Effector CD4-positive, alpha-beta T cell (primary cell): ENCODE measurements at places on chromosomes 2 and 18.

DNA sequence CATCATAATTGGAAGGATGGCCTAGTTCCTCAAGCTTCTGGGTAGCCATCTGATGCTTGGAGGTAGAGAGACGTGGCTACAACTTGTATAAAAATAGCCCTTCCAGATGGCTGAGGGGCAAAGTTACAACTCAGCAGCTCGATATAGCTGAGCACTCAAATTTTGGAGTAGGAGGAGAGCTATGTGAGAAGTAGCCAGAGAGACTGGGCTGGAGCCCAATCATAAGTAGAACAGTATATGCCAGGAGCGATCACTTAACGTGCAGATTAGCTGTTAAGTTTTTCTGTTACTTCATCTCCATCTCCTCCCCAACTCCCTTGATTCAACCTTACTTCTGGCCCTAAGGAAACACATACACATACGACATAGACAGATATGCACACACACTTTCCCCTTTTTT, 28.8 kb downstream of the CNRIP1 start:
- DNase-seq = no peak

DNA sequence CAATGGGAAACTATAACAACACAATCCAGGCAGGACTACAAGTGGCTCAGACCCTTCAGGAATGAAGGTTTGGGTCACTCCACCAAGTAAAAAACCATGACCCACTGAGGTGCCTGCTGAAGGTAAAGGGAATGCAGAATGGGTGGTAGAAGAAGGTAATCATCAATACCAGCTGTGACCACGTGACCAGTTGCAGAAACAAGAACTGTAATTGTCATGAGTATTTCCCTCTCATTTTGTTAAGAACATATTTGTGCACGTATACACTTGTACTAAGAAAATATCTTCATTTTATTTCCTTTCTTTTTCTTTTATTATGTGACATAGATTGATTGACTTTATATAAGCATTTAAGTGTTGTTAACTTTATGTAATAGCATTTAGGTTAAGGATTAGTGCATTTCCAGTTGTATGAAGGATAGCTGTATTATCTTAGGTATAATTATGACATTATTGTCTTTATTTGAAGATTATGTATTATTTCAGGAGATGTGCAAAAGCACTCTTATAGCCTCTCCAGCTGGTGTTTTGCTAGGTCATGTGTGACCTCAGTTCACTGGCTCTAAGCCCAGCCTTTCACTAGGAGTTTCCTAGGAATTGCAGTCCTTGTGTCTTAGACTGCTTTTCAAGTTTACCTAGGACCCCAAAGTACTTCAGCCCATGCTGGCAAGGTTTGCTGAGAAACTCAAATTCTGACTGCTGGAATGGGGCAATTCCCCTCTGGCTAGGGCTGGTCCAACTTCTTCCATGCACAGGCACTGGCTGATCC, 125.7 kb upstream of the DPP10 start:
- no peak for DNase-seq

- DNase-seq = no peak
Observed at GRCh38 chr2:70979180-70979488, 704 bp downstream of the ANKRD53 start.

DNA sequence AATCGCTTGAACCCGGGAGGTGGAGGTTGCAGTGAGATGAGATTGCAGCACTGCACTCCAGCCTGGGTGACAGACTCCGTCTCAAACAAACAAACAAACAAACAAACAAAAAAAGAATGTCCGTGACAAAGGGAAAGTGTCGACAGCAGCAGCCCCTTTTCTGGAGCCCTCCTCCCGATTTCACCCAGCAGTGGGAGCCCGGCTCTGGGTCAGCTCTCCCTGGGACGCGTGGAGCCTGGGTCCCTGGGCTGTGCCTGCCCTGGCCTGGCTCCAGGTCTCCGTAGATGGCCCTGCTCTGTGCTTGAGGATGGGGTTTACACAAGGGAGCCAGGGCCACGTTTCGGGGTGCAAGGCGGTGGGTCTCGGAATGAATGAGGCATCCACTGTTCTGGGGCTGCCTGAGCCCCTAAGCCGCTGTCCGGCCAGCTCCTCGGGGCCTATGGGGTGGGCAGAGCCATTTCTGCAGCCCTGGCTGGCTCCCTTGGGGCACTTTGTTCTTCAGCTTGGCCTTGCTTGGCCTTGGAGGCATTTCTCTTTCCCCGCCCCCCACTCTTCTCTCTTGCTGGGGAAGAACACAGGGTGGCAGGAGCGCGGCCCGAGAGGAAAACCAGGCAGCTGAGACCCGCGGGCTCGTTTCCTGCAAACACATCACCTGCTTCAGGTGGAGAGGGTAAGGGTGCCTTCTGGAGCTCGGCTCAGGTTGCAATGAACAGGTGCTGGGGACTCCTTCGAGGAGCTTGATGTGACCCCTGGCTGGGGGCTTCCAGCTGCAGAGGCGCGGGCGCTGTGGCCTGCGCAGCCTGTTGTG, 29.1 kb downstream of the RTP5 start:
- DNase-seq = no peak

DNA sequence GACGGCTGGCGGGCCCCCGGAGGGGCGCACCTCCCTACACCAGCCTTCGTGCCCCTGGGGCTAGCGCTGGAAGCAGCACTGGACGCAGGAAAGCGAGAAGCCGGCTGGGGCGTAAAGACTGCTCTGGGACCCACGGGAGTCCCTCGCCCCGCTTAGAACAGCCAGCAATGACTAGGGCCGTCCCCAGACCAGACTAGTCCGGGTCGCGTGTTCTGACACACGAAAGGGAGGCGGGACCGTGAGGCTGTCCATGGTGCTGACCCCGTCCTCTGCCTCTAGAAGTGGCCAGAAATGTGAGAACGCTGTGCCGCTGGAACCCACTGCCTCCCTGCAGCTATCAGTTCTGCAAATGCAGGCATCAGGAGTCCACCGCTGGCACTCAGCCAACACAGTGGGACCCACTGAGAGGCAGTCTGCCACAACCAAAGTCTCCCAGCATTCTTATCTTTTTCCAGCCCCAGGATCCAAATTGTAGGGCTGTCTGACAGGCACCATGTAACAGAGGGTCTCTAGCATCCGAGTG, at the start of gene UCN:
TSS of gene UCN (minus strand) at position 87 of the 523 bp plus-strand sequence. CDS start 550 bp downstream, outside the sequence.
- DNase-seq = no peak

DNA sequence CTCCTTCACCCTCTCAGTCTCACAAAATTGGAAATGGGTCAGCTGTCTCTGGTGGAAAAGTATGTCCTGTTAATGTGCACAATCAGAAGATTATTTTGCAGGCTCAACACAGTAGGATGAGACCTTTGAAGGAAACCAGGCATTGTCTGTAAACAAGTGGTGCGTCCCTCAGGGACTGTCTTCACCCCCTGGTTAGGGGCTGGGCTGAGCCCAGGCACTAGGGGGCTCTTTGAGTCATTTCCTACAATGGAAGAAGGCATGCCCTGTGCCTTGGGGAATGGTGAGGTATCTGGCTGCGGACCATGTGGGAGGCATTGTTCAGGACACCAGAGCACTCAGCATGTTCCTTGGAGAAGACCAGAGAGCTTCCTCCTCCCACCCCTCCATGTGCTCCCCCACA, 26.8 kb downstream of the PKDCC start:
- no peak for DNase-seq

- no peak for DNase-seq
Observed at GRCh38 chr2:104539649-104540048, 314.3 kb upstream of the POU3F3 start.

DNA sequence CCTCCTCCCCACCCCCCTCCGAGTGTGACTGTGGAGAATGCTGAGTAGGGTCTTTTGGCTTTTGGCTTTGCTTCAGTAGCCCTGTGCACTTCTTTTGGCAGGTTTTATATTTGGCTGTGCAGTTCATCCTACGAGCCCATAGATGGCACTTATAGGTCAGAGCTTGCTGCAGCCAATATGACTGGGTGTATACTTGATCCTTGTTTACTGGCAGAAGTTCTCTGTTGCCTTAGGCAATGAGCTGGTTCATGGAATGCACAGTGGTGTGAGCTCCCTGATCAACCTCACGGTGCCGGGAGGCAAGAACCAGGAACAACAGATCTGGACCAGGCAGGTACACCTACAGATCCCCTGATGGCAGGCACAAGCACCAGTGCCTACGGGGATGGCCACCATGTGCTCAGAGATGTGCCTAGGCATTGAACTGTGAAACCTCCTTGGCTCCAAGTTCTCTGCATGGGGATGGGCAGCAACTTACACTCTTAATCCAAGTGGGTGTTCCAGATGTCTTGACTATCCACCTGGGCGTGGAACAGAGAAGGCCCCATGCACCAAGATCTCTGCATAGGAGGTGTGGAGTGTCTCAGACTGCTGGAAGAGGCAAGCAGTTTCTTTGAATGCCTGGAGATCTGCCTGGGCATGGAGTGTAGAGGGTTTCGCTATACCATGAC, 190.4 kb downstream of the KIAA1328 start:
- DNase-seq = no peak

- DNase-seq = no peak
Observed at GRCh38 chr2:8015848-8016600, 665.8 kb upstream of the ID2 start.

DNA sequence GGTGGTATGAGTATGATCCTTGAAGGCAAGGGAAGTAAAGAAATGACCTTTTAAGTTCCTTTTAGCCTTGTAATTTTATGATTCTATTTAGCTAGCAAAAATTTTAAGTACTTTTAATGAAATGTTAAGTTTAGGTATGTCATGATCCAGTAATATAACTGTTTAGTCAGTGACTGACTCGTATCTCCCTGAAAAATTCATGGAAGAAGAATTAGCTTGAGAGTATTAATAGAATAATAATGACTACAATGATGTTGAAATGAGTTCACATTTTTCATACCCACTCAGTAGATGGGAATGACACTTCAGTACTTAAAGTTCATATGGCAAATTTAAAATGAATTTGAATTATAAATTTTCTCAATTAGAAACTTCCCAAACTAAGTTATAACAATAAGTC, 14.6 kb downstream of the RAB3GAP1 start:
- DNase-seq = no peak

- no peak for DNase-seq
Observed at GRCh38 chr18:11089931-11090715, 59.2 kb downstream of the PIEZO2 start.

DNA sequence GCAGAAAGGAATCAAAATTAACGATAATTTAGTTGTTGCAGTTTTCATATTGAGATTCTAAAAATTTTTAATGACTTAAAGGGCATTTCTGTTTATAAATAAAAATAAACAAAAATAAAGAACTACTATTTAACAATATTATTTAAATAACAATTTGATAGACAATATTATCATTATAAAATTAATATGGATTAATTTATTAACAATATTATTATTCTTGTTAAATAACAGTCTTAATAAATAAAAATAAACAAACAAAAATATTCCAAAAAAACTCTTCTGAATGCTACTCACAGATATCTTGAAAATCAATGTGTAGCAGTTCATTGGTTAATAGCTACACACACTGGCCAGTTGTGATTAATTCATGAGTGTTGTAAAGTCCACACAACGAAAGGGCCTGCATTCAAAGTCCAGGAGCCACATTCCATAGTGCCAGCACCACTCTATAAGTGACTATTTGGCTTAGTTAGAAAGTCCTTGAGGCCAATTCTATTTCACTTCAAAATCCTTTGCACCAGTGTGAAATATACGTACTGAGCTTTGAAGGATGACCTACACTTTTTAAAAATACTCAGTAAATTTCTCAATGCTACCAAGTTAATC, 117.1 kb downstream of the ZNF521 start:
- DNase-seq = no peak

- no peak for DNase-seq
Observed at GRCh38 chr18:44900627-44901026, 219.9 kb downstream of the SETBP1 start.

DNA sequence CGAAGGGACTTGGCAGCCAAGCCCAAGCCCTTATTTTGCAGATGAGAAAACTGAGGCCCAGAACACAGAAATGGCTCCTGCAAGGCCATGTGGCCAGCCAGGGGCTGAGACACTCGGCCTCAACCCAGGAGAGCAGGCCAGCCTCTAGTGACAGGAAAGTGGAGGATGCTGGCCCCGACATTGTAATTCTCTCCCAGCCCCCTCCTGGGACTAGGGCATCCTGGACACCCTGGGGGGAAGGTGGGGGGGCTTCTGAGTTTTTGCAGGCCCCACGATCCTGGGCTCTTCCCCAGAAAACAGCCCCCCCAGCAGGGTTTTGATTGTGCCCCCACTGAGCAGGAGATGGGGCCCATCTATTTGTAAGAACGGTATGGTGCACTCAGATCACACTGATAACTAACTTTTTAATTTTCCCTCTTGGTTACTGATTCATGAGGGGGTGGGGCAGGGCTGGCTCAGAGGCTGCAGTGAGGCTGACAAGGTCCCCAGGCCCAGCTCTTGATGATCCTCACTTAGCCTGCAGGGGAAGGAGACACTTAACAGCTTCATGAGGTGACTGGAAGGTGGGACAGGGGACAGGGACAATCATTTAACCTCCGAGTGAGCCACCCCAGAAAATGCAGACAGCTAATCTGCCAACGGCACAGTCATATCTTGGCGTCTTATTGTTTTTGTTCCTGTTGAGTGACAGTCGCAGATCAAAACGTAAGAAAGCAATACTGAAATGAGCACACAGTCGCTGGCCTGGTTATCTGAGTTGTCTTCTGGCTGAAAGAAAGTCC, 18.9 kb downstream of the SMAD7 start:
- DNase-seq = no peak

- DNase-seq = no peak
Observed at GRCh38 chr2:190105554-190105953, 43.0 kb upstream of the MSTN start.

DNA sequence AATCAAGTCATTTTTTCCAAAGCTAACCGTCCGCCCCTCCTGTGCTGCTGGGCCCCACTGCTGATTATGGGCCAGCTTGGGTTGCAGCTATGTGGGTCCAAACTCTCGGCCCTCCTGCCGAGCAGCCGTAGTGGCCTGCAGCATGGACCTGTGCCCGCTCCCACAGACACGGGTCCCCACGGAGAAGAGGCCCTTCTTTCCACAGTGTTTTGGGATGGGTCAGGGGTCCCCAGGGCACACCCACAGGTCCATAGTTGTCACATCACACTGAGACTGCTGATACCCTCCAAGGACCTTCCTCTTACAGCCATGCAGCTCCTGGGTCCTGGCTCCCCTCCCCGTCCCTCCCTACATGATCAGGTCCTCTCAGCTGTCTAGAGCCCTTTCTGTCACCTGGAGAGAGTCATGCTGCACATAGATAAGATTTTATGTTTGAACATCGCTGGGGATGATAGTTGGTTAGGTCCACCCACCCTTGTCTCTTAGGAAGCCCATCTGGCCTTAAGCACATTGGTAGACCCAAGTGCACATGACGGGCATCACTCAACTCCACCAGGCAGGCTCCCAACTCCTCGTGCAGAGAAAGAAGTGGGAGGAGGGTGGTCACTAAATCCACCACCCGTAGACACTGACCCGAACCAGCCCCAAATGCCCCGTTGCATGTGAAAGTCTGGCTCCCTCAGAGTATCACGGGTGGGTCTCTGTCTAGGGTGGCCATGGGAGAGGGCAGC, 17.5 kb downstream of the GPR55 start:
- DNase-seq = no peak
